Stimulated activated CD8-positive, alpha-beta memory T cell treated with anti-CD3 and anti-CD28 coated beads, Interleukin-7, amount 100 ng/mL, for 24 hours (primary cell): ENCODE measurements at places on chromosomes 6 and 20.

GRCh38 chr6:159012201-159012600 lies 12.2 kb upstream of the RSPH3 start:
- DNase-seq: no peak

- no peak for DNase-seq
Observed at GRCh38 chr6:101296169-101296960, 97.1 kb upstream of the GRIK2 start.

- no peak for DNase-seq
Observed at GRCh38 chr20:61976263-61976643, 89.4 kb downstream of the TAF4 start.

GRCh38 chr6:14711056-14711703 lies 534.7 kb upstream of the JARID2 start:
- no peak for DNase-seq

GRCh38 chr6:32082478-32082877 lies 26.7 kb downstream of the TNXB start:
- DNase-seq: no peak
